ENCODE measurements at places on chromosomes 6 and 20.

DNA sequence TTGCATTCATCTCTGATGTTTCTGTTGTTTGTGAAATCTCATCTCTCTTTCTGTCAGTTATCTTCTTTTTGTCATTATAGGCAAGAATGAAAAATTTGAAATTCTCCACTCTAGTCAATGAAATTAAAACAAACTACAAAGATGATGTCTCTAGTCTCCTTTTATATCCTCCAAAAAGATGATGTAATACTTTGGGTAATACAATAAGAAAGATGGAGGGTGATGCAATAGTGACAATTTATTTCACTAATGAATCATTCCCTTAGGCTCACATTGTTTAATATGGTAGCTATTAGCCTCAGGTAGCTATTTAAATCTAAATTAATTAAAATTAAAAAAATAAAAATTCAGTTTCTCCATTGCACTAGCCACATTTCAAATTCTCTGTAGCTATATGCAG is 145.4 kb downstream of the UST start:
- DNase-seq, result no peak

DNA sequence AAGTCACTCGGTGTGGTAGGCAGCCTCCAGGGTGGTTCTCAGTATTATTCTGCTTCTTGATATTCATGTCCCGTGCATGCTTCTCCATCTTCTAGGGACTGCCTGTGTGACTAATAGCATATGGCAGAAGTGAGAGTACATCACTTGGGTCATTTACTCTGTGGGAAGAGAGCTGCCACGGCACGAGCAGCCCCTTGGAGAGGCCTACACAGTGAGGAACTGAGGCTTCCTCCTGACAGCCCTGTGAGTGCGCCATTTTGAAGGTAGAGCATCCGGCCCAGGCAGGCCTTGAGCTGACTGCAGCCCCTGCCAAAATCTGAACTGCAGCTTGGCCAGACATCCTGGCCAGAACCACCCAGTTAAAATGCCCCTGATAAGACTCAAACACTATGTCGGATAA is 17.3 kb upstream of the MCUR1 start:
- peak; percentile 45 for DNase-seq

DNA sequence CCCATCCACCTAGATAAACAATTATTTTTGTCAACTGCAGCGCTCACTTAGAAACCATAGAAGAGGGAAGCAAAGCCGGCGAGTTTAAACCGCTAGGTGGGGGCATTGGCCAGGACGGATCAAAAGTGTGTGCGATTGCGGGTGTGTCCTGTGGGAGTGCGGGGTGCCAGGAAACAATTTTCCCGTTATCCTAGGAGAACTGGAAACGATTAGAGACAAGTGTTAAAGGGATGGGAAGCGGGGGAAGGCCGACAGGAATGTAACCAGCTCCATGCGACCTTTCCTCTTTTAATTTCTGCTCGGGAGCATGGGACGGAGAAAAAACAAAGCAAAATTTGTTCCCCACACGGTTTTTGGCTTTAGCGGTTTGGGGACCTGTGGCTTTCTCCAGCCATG is 2.8 kb upstream of the HTR1B start:
- DNase-seq, result peak; percentile 38

DNA sequence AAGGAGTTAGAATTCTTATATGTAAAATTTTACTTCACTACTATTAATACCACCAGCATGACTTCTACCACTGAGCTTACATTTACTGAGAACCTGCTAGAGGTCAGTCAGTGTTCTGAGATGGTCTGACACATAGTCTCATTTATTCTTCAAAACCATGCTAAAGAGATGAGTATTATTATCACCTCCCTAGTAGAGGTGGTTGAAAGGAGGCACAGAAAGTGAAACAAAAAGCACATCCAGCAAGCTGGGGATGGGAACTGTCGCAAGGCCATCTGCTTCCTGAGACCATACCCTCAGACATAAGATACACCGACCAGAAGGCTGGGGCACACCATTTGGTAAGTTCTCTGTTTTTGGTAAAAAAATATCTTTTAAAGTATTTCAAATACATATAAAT is 137.7 kb downstream of the INSM1 start:
- peak; percentile 42 for DNase-seq

- no peak for DNase-seq
These were observed 32.9 kb upstream of the SLC22A3 start for GRCh38 chr6:160315310-160315709.

DNA sequence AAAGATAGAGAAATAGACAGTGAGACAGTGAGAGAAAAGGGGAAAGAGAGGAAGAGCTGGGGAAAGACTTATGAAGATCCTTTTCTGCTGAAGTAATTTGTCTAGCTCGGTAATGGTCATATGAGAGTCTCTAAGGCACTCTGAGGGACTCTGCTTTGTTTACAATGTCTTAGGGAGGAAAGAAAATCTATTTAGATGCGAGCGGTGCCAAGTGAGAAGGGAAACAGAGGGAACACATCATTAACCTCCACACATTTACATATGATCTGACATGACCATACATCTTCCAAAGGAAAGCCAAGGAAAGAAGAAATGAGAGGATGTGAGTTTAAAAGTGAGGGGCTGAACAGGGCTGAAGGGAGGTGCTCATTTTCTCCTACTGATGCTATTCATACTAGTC is 862.3 kb upstream of the CITED2 start:
- no peak for DNase-seq

DNA sequence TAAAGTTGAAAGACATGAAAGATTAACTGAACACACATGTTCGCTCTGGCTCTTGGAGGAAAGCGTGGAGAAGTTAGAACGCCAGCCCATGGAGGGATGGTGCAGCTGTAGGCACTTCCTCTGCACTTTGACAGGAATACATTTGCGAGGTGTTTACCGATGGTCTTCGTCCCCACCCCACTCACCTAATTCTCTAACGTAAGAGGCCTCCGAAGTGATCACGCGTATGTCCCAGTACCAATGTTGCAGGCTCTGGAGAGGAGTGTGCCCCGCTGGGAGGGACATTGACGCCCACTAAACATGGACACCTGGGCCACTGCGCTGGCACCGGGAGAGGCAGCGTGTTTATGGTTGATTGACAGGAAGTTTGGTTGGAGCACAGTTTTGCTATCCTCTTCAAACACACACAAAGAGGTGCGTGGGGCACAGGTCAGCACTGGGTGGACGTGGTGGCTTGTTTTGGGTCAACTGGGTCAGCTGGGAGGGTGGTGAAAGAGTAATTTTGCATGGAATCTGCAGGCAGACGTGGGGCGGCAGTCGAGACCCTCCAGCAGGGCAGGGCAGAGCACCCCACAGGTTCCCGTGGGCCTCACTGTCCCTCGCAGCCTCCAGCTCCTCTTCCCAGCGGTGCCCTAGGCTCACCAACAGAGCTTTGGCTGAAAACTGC is 110.1 kb downstream of the DLL1 start:
- no peak for DNase-seq

GRCh38 chr6:30344868-30345671 is at the start of gene RPP21:
Gene RPP21, plus strand, starts transcription at chr6:30345156. Its CDS starts 16 bp downstream, at chr6:30345172.
- peak; percentile 97 for DNase-seq

- no peak for DNase-seq
These were observed 55.5 kb downstream of the AFDN start for GRCh38 chr6:167882244-167882643.

GRCh38 chr20:25252230-25252651 is 4.4 kb downstream of the PYGB start:
- no peak for DNase-seq

DNA sequence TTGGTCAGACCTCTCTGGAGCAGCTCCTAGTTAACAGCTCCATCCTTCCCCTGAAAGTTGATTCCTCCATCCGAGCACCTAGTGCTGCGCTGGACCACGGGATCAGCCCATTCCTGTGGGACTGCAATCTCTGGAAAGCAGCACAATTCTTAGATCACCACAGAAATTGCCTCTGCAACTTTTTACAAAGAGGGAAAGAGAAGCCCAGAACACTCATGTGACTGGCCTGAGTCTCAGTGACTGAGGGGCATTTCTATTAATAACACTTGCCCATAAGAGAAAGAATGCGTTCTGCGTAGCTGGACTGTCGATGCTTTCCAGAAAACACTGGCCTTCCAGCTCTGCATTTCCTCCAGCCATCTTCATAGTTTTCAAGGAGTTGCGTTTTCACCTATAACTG is 18.3 kb downstream of the MPC1 start:
- no peak for DNase-seq

DNA sequence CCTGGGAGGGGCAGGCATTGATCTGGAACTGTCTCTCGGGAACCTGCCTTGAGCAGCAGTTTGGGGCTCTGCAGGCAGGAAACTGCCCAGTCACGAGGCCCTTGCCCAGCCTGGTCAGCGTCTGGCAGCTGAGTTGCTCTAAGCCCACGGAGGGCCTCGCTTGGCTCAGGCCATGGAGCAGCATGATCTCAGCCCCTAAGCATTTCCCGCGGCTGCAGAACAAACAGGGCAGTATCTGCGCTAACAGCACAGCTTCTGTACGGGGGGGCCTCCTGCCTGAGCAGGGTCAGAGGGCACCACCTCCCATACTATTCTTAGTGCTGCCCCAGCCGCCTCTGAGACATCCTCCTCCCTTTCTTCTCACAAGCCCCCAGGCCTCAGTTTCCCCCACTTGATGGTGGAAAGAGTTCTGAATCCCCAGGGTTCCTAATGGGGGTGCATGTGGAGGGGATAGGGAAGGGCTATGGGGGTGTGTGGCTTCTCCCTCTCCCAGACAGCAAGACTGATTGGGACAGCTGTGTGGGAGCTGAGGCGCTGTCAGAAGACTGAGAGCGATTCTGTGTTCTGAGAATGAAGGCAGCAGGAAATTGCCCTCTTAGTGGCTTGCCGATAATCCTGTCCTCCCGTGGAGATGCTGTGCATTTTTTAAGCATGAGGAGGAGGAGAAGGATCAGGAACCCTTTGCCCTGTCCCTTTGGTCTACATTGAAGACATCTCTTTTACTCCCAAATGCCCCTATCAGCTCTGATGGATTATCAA is 46.4 kb downstream of the MOCS1 start:
- no peak for DNase-seq

GRCh38 chr6:2110504-2110903 is 134.9 kb downstream of the GMDS start:
- DNase-seq, result peak; percentile 30
